ENCODE measurements at places on chromosomes 12 and 14.

DNA sequence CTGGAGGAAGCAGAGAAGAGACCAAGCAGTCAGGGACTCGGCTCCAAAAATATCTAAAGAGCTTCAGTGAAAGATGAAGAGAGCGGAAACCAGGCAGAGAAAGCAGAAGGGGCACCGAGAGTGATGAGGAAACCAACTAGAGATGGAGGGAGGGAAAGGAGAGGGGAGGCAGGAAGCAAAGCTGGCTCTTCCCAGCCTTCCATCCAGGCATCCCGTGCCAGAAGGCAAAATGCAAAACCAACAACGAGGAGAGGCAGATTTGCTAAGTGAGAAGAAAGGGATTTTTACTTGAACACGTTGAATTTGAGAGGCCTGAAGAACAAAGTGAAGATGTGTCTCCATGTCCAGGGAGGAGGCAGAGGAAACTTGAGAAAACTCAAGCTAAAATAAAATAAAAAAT, 90.1 kb downstream of the NUAK1 start:
- no peak for DNase-seq

GRCh38 chr14:102606296-102606695, 13.8 kb downstream of the RCOR1 start:
- DNase-seq: no peak

DNA sequence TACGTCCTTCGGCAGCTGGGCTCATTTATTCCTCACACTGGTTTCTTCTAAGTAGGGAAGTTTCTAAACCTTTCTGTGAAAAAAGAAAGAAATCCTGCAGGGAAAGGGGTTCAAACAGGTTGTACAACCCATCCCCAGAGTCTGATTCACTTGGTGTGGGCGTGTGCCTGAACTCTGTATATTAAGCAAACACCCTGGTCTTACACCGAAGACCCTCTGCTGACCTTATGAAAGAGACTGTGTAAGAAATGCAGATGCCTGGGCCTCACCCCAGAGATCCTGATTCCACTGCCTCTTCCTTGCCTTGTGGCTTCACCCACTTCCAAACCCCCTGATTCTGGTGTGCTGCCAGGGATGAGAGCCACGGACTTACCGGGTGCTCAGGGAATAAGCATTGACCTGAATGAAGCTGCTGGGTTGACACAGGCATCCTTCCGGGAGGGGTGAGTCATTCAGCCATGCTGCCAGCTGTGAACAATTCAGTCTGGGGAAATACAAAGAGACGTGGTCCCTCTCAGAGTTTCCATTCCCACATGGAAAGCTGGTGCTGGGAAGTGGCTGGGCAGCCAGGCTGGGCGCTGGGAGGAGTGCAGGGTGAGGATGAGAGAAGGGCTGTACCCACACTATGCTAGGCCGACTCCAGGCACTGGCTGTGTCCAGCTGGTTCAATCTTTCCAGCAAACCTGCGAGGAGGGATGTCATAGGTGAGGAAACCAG, 26.5 kb upstream of the ACTN1 start:
- no peak for DNase-seq

- DNase-seq: no peak
These were observed 41.6 kb upstream of the RFX4 start for GRCh38 chr12:106541201-106541600.

- DNase-seq: no peak
These were observed 809 bp upstream of the MSI1 start for GRCh38 chr12:120369603-120370342.

DNA sequence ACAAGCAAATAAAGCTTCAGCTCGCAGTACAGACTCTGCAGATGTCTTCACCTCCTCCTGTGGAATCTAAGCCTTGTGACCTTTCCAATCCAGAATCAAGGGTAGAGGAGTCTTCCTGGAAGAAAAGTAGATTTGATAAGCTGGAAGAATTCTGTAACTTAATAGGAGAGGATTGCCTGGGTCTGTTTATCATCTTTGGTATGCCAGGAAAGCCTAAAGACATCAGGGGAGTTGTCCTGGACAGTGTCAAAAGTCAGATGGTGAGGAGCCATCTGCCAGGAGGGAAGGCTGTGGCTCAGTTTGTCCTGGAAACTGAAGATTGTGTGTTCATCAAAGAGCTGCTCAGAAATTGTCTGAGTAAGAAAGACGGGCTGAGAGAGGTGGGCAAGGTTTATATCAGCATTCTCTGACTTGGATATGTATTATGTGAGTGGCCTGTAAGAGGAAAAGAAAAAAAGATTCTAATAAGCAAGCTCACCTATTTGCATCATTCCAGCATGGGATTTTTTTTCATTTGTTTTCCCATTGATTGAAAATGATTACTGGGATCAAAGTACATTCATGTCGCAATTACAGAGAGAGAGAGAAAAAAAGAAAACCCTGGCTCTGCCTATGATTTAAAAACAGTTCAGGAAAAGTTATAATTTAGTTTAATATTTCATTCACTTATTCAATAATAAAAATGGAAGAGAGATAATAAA, 767 bp downstream of the REP15 start:
- no peak for DNase-seq

DNA sequence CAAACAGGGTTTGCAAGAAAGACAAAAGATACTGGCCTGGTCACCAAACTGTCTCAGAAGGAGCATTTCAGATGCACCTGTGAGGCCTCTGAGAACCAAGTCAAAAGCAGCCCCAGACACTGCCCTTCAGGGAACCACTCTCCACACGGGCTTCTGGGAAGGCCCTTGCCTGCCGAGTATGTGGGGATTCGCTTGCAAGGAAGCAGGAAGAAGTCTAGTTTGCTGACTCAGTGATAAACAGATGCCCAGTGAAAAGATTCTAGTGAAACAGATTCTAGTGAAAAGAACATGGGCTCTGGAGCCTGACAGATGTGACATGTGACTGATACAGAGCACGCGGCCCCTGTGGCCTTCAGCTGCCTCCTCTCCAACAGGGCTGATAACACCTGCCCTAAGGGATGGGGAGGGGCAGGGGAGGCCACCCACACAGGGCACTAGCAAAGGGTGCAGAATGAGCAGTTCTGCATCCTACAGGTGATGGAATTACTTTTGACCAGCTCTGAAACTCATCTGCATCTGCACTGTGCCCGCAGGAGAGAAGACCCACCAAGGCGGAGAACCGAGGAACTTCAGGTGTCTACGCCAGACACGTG, 19.1 kb downstream of the AMN start:
- no peak for DNase-seq

DNA sequence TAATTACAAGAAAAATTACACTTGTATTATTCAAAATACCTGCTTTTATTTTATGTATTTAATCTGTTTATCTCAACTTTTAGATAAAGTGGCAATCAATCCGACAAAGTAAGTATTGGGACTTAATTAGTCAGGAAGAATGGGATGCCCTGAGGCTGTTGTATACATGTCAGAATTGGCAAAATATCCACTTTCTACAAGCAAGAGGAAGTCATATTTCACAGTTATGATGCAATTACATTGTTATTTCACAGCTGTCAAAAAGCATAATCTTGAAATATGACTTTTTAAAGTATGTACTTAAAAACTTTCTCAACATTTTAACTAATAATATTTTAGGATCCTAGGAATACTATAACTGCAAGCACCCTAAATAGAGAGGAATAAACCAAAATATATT, 357.1 kb upstream of the MGAT4C start:
- no peak for DNase-seq

- DNase-seq: no peak
These were observed 13.3 kb downstream of the TSPAN9 start for GRCh38 chr12:3090240-3091037.

DNA sequence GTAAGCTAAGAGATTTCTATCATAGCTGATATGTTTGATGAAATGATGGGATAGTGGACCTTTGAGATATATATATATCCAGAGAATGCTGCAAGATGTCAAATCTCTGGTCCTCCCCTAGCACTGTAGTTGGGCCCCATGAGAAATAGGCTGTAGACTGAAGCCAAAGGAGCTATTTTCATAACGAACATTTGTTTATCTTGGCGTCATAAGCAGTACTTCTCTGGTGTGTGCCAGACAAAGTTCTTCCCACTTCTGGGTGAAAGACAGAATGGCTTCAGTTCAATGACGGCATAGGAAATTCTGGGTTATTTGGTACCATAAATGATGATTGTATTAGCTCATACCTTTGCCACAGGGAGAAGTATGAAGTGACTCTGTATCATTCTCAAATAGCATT, 534.3 kb downstream of the SOX5 start:
- no peak for DNase-seq

DNA sequence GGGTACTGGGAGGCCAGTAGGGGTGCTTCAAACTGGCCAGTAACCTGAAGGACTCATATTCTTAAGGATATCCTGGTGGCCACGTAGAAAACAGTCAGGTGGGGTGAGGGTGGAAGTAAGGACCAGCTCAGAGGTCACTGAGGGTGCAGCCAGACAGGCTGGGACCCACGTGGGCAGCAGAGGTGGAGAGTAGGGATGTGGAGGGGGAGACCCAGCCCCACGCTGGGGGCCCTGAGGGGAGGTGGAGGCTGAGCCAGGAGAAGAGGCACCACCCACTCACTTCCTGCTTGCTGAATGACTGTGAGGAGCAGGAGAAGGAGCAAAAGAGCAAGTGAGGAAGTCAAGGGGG, 12.6 kb upstream of the SERPINA3 start:
- DNase-seq: no peak

GRCh38 chr12:59194794-59195193, 274.5 kb upstream of the LRIG3 start:
- no peak for DNase-seq

- no peak for DNase-seq
These were observed 28.1 kb downstream of the CBX5 start for GRCh38 chr12:54251667-54252284.

DNA sequence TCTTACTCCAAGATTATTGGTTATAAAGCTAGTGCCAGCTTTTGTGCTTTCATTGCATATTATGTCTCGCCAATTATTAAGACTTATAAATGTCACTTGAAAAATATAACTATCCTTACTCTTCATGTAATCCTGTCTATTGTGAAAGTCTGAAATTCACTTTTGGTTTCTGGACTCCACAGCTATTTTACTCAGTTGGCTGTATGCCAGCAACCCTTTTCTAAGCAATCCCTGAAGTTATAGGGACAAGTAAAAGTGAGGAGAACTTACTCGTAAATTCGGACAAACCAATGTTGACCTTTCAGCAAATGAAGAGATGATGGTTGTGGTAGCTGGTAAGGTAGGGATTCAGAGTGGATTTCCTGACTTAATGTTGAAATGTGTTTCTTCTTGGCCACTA, 196.3 kb downstream of the NPAS3 start:
- no peak for DNase-seq

GRCh38 chr14:73492670-73493069, 1.9 kb downstream of the RIOX1 start:
- DNase-seq: no peak

- DNase-seq: no peak
These were observed 5.1 kb downstream of the ADCY4 start for GRCh38 chr14:24329736-24330135.

DNA sequence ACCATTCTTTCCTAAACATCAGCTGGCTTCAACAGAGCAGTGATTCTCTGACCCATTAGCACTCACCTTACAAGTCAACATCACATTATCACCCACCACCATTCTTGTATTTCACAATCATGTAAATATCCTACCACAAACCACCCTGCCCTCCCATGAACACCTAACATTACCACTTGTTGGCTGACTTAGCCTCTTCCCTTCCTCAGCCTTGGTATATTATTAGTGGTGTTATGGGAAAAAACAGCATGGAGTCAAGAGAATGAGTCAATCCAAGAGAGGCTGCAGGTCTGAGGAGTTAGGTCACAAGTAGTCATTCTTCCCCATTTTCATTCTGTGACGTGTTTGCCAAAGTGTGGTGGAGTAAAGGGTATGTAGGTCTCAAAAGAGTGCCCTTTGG, 22.3 kb upstream of the MGP start:
- DNase-seq: no peak

GRCh38 chr14:21924479-21924878, 250.9 kb upstream of the OR4E1 start:
- no peak for DNase-seq

- DNase-seq: no peak
These were observed 799 bp downstream of the SLC38A6 start for GRCh38 chr14:60981633-60982455.

GRCh38 chr12:114508529-114509129, 102.7 kb upstream of the TBX5 start:
- peak; percentile 25 for DNase-seq

DNA sequence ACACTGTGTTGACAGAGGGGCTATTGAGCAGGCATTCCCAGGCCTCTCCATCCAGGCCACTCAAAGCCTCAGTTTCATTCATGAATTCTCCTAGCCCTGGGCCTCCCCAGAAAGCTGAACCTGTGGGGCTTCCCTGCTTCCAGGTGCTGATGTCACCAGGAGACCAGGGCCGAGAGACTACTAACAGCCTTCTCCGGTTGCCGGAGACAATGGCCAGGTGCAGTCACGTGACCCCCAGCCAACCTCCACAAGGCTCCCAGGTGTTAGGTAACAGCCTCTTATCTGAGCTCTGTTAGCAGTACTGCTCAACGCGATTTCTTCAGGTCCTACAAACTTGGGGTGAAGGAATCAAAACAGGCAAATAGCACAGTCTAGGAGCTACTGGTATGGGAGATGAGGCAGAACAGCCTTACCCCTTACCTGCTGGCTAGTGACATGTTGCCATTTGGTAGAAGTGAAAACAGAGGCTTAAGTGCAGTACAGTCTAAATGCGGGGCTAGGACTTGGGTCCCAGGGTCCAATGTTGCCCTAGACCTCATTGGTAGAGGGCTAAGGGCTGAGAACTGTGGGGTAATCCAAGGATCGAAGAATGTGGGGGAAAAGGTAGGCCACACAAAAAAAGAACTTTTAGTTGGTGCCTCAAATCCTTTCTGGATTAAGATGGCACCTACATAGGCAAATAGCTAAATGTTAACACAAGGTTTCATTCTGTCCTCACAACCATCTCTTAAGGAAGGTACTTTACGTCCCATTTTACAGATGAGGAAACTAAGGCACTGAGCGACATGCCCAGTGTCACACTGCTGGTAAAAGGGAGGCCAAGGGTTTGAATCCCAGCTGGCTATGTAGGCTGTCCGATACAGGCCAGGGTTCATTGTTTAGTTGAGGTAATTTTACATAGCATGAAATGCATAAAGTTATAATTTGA, 3.8 kb downstream of the CCDC88C start:
- DNase-seq: peak; percentile 53

GRCh38 chr12:59182191-59182590, 261.9 kb upstream of the LRIG3 start:
- DNase-seq: no peak

DNA sequence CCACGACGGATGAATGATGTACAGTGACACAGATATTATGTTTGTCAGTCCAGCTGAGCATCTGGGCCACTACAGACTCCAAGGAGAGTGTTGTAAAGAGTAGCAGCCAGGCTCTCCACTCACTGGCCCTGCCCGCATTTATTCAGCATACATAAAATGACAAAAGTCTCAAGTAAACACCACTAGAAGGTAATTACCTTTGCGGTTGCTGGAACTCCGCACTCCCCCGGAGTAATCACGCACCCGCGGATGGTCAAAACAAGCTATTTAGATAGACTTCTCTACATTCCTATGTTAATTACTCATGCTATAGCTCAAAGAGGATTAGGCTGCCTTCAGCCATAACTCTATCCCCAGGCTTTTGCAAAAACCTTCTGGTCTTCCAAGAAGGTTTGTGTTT, 18.8 kb upstream of the STRAP start:
- DNase-seq: no peak

GRCh38 chr12:3487027-3487426, 4.0 kb upstream of the PRMT8 start:
- no peak for DNase-seq

All from NCI-H526 treated with DMSO at 0.1 percent for 48 hours (cell line).